ENCODE measurements at places on chromosomes 16 and 17.
A peak's percentile ranks its signal among the peaks of the same experiment; 100 is the strongest.

GRCh38 chr17:74619077-74619673, 4.4 kb downstream of the CD300E start:
- no peak for DNase-seq

GRCh38 chr16:9340526-9341256, 249.2 kb downstream of the HAPSTR1 start:
- no peak for DNase-seq

GRCh38 chr16:85606904-85607303, 6.2 kb upstream of the GSE1 start:
- DNase-seq: no peak

DNA sequence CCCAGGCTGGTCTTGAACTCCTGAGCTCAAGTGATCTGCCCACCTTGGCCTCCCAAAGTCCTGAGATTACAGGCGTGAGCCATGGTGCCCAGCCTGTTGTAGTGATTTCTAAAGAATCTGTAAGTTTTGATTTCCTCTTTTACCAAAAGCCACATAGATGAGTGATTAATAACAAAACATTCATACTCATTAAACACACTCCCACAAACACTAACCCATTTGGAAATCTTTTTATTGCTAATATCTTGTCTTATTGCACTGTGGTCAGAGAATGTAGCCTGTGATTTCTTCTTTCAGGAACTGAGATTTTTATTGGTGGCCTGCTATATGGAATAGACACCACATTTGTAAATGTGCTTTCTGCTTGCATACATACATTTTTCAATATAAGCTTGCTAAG, 31.6 kb downstream of the MYH10 start:
- no peak for DNase-seq

GRCh38 chr16:68406458-68407152, 41.7 kb downstream of the SMPD3 start:
- DNase-seq: no peak

DNA sequence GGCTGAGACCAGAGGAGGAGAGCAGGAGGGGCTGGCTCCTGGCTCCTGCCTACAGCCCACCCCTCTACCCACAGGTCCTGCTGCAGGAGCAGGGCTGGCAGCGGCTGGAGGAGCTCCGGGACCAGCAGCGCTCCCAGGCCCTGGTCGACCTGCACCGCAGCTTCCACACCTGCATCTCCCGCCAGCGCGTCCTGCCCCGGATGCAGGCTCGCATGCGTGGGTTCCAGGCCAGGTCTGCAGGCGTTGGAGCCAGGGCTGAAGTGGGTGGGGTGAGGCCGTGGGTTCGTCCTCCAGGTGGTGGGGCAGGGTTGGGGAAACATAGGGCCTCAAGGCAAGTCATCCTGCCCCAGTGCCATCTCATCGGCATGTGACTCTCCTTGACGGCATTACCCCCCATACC, 18.2 kb downstream of the MYO15B start:
- no peak for DNase-seq

DNA sequence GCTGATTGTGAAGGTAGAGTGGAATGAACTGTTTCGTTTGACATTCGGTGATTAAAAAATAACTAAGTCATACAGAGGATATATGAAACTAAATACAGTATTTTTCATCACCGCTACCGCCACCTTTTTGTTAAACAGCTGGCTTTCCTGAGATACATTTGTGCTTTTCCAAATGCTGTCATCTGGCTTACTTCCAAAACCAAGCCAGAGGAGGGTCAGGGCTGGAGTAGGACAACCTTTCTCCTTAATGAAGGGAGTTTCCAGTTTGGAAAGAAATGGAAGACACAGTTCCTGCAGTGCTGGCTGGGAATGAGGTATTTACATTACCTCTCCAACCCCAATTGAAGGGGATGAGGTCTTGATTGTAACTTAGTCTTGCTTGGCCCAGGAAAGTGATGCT, 3.2 kb downstream of the TNRC6C start:
- DNase-seq: no peak

- DNase-seq: no peak
Measured at GRCh38 chr16:73016488-73016830, 31.5 kb downstream of the ZFHX3 start.

DNA sequence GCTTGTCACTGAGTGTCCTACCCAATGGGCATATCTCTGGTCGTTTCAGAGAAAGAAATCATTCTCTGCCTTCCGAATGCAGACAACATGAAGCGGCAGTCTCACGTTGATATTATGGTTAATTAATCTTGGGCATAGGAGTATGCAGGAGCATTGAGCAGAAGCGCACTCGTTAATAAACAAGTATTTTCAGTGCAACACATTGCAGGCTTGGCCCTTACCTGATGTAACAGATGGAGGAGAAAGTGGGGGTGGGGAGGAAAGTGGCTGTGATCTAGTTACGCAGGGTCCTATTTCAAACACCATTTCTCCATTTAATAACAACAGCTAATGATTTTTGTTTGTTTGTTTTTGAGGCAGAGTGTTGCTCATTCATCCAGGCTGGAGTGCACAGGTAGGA, 414.0 kb upstream of the RBFOX1 start:
- no peak for DNase-seq

- DNase-seq: no peak
Measured at GRCh38 chr17:80313160-80313829, 52.6 kb downstream of the RNF213 start.

DNA sequence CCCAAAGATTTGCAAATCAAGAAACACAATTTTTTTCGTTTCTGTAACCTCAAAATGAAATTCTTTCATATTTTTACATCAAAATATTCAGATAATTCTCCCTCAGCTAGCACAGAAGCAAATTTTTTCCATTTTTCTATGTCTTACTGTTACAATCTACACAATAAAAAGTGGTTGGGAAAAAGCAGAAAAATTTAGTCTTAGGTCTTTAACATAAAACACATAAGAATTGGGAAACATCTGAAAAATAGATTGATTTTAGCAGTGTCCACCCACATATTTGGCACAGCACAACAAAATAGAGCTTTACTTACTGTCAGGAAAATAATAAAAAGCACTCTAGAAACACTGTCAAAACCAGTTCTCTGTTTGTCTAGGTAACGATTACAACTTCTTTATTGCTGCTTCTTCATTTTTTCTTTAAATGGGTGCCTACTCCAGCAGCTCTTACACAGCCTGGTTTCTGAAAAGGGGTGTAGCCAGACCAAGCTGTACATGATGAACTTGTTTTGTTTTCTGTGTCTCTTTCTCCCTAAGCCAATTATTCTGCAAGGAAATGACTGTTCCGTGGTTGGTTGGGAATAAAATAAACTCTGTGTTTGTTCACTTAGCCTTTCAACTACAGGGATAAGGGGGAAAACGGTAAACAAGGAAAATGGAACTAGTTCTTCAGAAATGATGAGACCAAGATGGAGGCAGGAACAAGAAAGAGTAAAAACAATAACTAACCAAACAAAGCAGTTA, at the start of gene ABCA6:
TSS of gene ABCA6 (minus strand) at position 465 of the 744 bp plus-strand sequence. CDS start 1,192 bp downstream, outside the sequence.
- no peak for DNase-seq

GRCh38 chr16:57386381-57386951, 14.2 kb downstream of the CX3CL1 start:
- no peak for DNase-seq

GRCh38 chr17:13704333-13704732, 102.6 kb upstream of the HS3ST3A1 start:
- DNase-seq: no peak

DNA sequence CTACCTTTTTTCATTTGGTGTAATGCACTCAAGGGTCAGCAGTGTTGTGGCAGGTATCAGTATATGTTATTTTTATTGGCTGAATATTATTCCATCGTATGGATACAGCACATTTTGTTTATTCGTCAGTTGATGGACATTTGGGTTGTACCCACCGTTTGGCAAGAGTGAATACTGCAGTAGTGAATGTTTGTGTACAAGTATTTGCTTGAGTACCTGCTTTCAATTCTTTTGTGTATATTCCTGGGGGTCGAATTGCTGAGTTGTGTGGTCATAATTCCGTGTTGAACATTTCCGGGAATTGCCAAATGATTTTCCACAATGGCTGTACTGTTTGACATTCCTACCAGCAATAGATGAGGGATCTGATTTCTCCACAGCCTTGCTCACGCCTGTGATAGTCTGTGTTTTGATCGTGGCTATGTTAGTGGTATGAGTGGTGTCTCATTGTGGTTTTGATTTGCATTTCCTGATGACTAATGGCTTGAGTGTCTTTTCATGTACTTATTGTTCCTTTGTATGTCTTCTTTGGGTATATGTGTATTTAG, 108.4 kb downstream of the OR1D5 start:
- DNase-seq: no peak

- DNase-seq: no peak
Measured at GRCh38 chr17:81245024-81245664, 6.0 kb downstream of the NDUFAF8 start.

GRCh38 chr17:37081287-37081686, 132.5 kb downstream of the AATF start:
- DNase-seq: no peak

DNA sequence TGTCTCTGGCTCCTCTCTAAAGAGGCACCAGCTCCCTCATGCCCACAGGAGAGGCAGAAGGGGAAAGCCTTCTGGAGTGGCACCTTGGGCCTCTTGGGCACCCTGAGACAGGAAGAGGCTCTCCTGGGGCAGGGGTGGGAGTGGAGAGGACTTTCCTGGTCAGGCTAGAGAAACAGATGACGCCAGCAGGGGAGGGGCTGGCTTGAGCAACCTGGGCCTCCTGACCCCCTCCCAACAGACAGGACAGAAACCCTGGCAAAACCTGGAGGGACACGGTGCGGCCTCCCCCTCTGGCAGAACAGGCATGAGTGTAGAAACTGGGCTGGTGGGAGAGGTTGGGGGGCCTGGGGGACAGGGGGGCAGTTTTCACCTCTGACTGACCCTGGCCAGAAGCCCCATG, 6.1 kb downstream of the SMIM5 start:
- DNase-seq: no peak

DNA sequence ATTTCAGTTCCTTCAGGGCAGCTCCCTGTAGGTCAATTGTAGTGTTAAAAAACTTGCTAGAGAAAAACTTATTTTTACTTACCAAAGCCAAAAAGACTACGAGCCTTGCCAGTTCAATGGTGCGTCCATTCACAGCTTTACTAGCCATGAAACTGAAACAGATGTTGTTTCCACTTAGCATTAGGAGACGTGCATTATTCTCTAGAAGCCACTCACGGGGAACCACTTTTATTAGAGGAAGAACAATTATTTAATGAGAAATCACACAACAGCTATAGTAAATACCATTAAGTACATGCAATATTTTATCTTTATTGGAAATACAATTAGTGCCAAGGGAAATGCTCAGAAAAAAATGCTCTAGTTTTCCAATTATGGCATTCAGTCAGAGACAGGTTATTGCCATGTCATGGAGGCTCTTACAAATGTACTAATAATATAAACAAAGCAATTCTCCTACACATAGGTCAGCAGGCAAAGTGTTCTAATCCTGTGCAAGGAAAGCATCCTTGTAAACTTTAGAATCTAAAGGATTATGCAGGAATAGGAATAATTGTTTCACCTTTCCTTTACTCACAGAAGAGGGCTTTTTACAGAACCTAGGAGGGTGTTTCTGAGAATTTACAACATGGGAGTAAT, 17.4 kb downstream of the LASP1NB start:
- no peak for DNase-seq

DNA sequence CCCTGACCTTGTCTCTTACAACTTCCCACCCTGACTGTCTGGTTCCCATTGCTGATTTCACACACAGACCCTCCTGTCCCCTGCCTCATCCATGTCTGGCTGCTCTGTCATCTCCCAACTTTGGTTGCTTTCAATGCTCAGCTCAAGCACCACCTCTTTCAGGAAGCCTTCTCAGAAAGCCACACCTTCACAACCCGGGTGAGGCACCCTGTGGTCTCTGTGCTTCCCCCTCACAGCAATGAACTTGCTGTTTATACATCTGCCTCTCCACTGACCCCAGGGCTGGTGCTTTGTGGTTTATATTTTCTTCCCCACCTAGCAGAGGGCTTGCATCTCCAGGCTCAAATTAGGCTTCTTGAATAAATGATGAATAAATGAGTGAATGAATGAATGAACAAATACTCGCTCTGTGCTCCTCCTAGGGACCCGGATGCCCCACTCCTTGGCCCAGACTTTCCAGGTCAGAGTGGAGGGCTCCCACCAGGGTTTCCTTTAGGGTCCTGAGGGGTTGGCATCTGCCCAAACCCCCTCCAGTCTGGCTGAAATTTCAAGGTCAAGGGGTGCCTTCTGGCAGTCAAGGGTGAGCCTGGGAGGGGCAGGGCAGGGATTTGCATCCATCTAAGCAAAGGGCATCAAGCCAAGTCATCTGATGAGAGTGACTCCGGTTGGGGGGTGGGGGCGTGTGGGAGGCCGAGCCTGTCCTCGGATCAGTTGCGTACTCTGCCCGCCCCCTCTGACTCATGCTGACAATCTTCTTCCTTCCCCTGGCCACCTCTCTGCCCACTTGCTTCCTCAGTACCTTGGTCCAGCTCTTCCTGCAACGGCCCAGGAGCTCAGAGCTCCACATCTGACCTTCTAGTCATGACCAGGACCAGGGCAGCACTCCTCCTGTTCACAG, at the start of gene ITGAX:
TSS of gene ITGAX (plus strand) at position 783 of the 898 bp plus-strand sequence. CDS start at position 862, 79 bp downstream.
- peak; percentile 48 for DNase-seq

DNA sequence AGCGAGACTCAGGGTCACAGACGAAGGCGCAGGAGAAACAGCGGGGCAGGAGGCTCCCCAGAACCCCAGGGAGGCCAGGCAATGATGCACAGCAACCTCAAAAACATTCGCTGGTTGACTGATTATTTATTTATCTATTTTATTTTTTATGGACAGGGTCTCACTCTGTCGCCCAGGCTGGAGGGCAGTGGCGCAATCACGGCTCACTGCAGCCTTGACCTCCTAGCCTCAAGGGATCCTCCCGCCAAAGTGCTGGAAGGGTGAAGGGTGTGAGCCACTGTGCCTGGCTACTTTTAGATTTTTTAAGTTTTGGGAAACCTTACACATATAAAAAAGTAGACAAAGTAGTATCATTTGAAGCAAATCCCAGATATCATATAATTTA, 83.5 kb downstream of the ZNF778 start:
- no peak for DNase-seq

GRCh38 chr16:4704491-4704890, 11.1 kb downstream of the NUDT16L1 start:
- no peak for DNase-seq

DNA sequence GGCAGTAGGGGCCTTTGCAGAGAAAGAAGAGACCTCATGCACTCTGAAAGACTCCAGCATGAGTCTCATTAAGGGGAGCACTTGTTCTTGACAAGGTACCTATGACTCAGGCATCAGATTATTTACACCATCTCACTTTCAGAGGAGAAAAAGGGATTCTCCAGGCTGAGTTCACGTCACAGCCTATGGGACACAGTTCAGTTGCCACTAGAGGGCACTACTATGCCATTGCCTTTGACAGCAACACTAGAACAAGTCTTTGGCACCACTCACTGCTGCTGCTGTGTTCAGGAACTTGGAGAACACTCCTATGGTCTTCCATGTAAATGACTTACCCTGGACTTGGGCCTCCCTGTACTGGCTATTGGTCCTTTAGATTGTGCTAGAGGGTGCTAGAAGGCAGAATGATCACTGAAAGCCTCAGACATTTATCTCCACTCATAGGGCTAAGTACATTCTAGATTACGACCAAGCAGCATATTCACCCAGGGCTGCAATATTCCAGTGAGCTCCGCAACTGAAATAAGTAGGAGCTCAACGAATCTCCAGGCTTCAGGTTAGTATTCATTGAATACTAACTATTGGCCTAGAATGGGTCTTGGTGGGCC, 225.1 kb upstream of the CA10 start:
- no peak for DNase-seq

GRCh38 chr16:75486676-75487313, 8.4 kb downstream of the CHST6 start:
- no peak for DNase-seq
